ENCODE measurements at places on chromosomes 7 and 10.

- DNase-seq, result no peak
These were observed 136.5 kb downstream of the CNNM2 start for GRCh38 chr10:103054621-103055020.

DNA sequence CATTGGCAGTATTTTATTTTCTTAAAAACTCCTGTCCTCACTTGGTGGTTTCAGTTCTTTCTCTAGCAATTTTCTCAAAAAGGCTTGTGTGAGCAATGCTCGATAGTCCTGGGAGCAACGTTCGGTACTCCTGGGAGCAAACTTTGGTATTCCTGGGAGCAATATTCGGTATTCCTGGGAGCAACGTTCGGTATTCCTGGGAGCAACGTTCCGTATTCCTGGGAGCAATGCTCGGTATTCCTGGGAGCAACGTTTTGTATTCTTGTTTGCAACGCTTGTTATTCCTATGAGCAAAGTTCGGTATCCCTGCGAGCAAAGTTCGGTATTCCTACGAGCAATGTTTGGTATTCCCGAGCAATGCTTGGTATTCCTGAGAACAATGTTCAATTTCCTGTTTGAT lies 362.0 kb upstream of the ADARB2 start:
- no peak for DNase-seq

GRCh38 chr7:26183545-26184280 lies 16.8 kb downstream of the HNRNPA2B1 start:
- no peak for DNase-seq

GRCh38 chr7:136309407-136309806 lies 332.2 kb upstream of the MTPN start:
- DNase-seq, result no peak

GRCh38 chr7:41892356-41893100 lies 189.6 kb upstream of the INHBA start:
- no peak for DNase-seq

GRCh38 chr10:118511711-118512110 lies 83.7 kb downstream of the PRLHR start:
- DNase-seq, result no peak

DNA sequence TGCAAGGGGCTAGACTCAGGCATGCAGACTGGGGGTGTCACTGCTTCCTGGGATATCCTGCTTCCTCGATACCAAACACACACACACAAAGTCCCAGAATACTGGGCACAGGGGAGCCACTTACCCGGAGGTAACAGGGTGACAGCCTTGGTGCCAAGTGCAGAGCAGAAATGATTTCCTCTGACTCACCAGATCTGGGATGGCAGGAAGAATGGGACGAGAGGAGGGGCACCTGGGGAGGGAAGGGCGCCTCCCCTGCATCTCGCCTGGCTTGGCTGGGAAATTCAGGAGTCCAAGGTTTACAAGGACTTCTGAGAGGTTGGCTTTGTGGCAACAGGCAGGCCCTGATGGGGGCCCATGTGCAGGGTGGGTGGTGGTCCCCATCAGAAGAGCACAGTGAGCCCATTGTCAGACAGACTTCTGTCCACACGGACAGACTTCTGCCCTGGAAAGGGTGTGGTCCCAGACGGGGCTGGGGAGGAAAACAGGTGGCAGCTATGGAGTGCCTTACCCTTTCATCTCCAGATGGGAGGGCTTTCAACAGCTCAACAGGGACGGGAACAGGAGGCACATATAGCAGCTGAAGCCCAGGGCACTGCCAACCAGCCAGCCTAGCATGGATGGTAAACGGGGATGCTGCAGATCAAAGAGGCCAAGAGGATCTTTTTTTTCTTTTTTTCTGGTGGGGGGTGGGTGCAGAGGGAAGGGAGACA lies 9.7 kb upstream of the CCL24 start:
- DNase-seq, result no peak

DNA sequence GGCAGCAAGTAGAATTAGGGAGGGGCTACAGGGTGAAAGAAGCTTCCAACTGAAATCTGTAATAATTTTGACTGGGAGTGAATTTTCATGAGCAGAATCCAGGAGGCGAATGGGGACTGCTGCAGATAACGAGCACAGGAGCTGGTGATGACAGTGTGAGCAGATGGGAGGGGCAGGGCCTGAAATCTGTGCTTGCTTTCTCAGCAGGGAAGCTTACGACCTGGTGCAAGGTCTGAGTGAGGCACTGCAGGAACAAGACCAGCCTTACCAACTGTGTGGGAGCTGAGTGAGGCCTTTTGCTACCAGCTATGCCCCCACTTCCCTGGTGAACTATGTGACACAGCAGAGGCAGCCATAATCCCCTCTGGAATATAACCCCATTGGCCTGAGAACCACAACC lies 109.8 kb downstream of the HPSE2 start:
- no peak for DNase-seq

DNA sequence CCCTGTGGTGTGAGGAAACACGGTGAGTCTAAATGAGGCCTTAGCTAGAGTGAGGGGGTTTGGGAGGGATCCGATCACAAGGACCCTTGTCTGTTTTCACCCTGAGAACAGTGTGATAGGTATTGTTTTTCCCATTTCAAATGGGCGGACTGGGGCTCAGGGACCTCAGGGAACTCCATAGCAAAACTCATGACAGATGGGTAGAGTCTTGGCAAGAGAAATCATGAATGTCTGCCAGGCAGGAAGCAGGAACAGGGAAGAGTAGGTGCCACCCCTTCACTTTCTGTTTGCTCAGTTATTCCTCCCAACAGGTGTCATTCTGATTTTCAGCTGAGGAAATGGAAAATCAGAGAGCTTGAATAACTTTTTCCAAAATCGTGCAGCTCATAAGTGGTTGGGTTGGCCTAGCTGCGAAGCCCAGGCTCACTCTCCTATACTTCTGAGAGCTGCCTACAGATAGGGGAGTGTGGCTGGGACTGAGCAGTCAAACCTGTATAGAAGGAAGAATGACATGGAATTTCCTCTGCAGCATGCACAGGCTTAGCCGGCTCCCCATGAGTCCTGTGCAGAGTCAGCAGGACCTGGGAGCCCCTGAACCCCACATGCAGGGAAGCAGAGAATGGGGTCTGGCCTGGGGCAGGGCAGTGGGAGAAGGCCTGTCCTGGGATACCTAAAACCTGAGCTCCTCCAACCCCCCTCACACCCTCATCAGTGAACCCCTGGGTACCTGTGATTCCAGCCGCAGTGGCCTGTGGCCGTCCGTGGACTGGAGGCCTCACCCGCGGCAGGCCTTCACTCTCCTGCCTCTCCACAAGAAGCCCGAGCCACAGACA lies 17.6 kb upstream of the C10orf105 start:
- DNase-seq, result no peak

- peak; percentile 94 for DNase-seq
These were observed 19.4 kb downstream of the NOBOX start for GRCh38 chr7:144384071-144384470.

DNA sequence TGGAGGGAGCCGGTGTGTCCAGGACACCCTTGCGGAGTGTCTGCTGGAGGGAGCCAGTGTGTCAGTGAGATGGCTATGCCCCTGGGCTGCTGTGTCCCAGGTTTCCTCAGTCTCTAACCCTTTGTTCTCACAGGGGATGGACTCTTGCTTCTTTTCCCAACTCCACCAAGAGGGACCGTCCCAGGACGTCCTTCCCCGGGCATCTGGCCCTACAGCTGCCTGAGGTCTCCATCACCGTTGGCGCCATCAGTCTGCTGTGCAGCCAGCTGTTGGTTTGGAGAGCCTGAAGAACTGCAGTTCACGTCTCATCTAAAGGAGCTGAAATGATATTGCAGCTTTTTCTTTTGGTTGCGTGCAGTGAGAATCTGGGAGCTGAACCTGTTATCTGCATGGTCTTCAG lies 136.2 kb downstream of the VIPR2 start:
- no peak for DNase-seq

DNA sequence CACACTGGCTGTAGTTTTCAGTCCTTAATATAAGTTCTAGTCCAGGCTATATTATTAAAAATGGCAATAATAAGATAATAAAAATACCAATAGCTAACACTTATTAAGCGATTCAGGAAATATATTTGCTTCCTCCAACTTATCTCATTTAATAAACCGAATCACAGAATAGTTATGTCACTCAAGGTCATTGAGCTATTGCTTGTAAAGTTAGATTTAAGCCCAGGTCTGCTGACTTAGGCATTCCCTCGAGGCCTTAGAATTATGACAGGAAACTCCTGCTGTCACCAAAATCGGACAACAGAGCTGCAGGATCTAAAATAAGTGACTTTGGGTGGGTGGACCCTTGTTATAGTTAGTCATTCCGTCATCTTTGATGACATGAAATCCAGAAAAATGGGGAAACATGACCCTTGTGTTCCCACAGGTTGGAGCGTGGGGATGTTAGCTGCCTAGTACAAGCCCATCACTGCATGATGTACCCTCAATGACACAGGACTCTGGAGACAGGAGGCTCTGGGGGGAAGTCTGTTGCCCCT lies 181.3 kb upstream of the PHYHIPL start:
- no peak for DNase-seq

DNA sequence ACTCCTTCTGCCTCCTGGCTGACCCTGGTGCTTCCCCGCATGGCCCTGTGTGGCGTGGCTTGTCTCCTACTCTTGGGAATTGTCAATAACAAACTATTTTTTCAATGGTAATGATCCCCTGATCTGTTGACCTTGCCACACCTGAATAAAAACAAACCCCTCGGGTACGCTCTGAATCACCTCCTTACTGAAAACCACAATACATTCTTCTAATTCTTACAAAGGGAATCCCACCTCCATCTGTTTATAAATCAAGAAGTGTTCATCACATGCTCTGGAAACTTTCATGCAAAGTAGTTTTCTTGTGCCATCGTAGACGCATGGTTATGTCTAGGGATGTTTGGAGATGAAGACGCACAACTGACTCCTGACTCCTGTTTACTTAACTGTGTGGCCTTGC lies 245.8 kb downstream of the FRMD4A start:
- peak; percentile 37 for DNase-seq

- DNase-seq, result no peak
These were observed 392 bp upstream of the UCN3 start for GRCh38 chr10:5364374-5364773.
